DMS53 (cell line): ENCODE measurements at places on chromosomes 11 and 22.

DNA sequence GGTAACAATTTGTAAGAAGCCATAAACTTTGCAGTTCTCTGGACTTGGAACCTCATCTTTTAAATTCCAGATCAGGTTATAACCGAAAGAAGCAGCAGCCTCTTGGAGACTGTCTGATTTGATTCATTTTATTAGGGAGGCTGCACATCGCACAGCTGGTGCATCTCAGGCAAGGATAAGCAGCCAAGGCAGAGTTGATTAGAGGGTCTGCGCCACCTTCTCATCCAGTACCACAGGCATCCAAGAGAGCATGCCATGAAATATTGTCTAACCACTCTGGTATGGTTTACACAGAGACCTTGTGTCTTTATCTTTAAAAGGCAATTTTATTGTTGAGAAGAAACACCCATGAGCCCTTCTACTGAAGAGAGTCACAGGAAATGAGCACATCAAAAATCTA lies 16.2 kb upstream of the CWF19L2 start:
- DNase-seq, result no peak

GRCh38 chr22:43435851-43436811 lies 24.3 kb downstream of the MPPED1 start:
- DNase-seq, result peak; percentile 83

- peak; percentile 36 for DNase-seq
These were observed 107.5 kb downstream of the NXPE2 start for GRCh38 chr11:114785820-114786219.

DNA sequence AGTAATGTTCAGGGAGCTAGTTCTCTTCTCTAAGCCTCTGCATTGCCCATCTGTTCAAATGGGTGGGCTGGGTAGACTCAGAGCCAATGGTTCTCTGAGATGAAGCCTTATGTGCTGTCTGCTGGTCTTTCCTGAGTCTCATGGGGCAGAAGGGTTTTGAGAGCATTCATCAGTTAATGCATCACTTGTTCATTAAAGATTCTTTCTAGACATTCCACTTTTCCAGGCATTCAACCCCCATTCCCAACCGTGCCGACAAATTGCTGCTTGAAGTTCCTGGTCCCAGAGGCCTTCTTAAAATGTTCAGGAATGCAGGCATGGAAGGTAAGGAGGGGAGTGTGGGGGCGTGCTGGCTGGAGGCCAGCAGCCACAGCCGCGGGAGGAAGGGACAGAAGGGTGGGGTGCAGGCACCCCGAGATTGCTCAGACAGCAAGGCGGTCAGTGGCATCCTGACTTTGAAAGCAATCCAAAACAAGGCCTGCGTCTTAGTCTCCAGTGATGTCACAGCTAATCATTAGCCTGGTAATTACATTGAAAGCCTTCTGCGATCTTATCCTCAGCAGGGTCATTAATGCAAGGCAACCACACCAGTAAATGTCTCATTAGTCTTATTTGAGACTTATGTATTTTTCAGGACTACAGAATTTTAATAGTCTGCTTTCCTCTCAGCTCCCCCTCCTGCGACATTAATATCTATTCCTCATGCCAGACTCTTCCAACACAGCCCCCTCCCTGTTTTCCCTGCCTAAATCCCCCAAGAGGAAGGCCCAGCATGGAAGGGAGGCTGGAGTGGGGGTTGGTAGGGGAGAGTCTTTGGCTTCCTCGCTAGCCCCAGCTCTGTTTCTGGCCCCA lies 328.8 kb downstream of the MIAT start:
- DNase-seq, result no peak

DNA sequence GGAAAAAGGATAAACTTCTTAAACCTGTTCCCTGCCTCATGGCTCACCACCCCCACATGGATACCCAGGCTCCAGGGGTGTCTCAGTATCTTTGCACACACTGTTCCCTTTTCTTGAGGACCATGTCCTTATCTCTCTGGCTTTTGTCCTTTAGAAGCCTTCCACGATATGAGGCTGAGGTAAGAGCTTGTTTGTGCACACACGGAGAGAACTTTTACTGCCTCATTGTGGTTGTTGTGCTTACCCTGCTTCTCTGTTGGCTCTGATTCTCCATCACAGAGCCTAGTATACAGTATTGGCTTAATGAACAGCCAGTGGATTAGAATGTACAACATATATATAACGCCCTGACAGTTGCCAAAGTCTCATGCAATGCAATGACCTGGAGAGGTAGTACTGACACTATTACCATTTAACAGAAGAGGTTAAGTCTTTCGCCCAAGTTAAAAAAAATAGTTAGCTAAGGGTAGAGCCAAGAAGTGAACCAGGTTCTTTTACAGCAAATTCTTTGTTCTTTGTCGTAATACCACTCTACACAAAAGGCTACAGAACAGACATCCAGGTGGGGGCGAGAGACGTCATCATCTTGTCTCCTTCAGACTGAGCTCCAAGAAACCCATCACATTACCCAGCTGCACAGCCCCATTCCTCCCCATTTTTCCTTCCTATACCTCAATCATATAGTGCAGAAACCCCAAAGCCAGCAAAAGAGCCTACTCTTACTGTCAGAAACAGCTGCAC lies 117.3 kb downstream of the PLEKHA7 start:
- no peak for DNase-seq

GRCh38 chr11:2788168-2789071 lies 88.6 kb upstream of the KCNQ1OT1 start:
- DNase-seq, result no peak

- DNase-seq, result no peak
These were observed 145.7 kb downstream of the ARHGAP42 start for GRCh38 chr11:100832829-100833228.

DNA sequence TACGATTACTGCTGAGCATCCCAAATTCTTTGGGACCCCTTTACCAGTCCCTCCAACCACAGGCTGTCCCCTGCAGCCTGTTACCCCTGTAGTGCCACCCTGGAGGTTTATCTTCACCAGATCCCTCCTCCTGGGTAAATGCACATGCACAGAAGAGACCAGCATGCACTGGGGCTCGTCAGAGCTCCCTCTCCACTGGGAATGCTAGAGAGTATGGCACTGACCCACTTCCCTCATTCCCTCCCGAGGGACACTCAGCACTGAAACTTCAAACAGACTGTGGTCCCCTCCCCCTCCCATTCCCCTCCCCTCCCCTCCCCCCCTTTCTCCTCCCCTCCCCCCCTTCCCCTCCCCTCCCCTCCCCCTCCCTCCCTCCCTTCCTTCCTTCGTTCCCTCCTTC lies 49.1 kb downstream of the C11orf91 start:
- DNase-seq, result no peak
